ENCODE measurements at places on chromosomes 13 and 19. TPM values are rescaled to one million over a fixed set of nuclear protein-coding genes. Genes with fewer than 3 reads are reported as not detected.

DNA sequence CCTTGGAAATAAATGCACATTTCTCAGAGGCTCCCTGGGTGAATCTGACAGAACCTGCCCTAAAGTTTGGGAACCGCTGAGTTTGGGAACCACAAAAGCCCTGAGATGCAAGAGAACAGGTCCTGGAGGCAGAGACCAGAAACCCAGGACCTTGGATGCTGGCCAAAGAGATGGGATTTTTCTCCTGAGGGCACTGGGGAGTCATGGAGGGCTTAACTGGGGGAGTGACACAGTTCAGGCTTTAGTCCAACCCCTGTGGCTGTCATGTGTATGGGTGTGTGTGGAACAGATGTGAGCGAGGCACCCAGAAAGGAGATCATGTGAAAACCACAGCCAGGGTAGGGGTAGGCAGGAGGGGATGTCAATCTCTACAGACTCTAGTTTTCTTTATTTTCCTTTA lies 3.9 kb upstream of the NCCRP1 start:
- DNase-seq, result no peak

- no peak for DNase-seq
Measured at GRCh38 chr13:97573011-97573410, 139.0 kb downstream of the RAP2A start.

DNA sequence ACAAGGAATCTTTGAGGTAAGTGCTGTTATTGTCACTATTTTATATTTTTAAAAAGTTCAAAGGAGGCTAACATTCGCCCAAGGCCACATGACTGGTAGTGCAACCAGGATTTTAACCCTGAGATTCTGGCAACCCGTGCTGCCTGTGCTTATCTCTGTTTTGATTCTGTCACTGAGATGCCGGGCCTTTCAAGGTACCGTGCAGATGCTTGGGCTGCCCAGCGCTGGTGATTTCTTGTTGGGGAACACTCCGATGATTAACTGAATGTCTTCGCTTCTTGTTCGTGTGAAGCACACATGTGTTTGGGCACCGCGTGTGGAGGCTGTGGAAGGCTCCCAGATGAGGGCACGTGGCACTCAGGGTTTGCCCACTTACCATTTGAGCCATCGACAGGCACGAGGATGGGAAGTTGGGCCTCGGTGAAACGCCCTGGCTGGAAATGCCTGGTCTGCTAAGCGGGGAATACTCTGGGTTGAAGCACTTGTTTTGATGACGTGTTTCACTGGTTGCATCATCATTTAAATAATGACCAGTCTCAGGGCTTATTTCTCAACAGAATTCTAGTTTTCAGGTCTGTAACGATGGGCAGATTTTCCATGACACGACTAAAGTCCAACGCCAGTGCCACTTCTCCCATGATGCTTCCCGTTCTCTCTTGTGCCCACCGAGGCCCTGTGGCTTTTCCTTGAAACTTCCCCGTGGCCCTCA lies 392.7 kb downstream of the FGF9 start:
- no peak for DNase-seq

The EXOC3L2 gene
- total RNA-seq, result 0.44 TPM

DNA sequence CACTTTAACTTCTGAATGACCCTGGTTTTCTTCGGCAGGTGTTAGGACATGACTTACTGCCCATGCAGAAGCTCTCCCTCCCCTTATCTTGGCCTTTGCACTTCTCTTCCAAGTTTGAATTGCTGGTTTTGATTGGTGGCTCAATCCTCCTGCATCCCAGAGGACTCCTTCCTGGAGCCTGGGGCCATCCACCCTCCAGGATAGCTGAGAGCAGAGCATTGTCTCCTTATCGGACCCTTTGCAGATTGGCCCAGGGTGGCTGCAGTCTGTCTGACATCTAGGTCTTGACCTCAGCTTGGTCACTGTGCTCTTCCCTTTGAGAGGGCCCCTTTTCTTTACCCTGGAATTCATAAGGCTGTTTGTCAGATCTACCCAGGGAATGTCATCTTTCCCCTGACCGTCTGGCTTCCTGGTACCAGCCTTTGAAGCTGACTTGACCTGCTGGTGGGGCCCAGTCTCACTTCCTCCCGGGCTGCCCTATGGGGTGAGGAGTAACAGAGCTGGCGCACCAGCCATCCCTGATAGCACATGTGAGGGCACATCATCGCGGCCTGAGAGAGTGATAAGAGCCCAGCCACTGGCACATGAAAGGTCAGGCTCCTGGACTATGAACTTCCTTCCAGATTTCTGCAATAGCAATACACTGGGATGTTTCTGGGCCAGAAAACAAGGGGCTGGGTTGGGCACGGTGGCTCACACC lies 172.9 kb upstream of the UBL3 start:
- no peak for DNase-seq

DNA sequence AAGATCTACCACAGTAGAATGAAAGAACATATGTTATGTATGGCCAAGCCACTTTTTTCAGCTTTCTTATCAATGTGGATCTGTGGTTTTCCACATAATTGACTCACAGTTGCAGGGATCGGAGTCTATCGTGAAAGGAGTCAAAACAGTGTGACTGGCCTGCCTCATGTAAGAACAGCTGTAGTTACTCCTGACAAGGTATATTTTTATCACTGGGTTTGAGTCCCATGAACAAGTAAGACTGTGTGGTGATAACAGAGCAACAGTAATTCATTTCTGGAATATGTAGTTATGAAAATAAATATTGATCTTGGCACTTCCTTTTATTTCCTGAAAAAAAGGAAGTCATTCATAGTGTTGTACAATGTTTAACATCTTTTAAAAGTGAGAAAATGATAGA lies 416.6 kb downstream of the KLF12 start:
- DNase-seq, result peak; percentile 43

GRCh38 chr13:98471934-98472333 lies 105.0 kb downstream of the STK24 start:
- DNase-seq, result no peak

- DNase-seq, result no peak
Measured at GRCh38 chr13:71964491-71965100, 97.6 kb upstream of the DACH1 start.

DNA sequence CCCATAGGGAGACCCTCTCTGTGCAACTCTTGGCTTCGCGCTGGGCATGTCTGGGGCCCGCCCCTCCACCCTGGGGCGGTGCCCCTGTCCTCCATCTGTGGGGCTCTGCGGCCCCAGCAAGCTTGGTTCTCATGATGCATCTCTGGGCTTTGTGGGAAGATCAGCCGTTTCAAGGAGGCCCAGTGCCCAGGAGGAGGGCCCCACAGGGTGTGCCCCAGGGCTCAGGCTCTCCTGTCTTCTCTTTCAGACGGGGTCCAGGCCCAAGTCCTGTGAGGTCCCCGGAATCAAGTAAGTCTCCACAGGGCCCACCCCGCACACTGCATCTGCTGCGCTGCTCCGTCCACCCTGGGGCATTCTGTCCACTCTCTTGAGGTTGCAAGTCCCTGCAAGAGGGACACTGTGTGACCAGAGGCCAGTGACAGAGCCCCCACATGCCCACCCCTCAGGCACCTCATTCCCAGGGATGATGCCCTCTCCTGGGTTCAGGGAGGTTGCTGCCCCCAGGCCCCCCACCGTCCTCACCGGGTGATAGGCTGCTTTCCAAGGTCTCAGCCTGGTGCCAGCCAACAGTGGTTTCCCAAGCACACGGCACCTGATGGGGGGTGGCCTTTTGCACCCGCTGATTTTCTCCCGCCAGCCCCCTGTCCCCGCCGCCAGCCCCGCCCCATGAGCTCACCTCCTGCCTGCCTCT lies 31.7 kb downstream of the COMP start:
- no peak for DNase-seq

The VSIG10L gene
- total RNA-seq, result under 0.01 TPM

DNA sequence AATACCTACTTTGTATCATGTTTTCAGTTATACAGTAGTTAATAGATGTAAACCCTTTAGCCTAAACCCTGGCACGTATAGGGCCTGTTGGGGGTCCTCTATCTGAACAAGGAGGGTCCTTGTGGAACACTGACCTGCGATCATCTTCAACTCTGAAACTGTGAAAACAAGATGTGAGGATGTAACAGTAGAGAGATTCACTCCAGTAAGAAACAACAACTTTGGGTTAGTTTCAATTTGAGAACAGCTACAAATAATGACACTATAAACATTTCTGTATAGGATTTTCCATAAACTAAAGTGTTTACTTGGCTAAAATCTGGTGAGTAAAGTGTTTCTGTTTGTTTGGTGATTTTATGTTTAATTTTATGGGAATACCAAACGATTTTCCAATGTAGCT lies 2.1 kb downstream of the CLC start:
- no peak for DNase-seq

GRCh38 chr19:30873691-30874090 lies 475.5 kb downstream of the TSHZ3 start:
- DNase-seq, result no peak

The FBXO27 gene
- total RNA-seq, result 0.44 TPM

DNA sequence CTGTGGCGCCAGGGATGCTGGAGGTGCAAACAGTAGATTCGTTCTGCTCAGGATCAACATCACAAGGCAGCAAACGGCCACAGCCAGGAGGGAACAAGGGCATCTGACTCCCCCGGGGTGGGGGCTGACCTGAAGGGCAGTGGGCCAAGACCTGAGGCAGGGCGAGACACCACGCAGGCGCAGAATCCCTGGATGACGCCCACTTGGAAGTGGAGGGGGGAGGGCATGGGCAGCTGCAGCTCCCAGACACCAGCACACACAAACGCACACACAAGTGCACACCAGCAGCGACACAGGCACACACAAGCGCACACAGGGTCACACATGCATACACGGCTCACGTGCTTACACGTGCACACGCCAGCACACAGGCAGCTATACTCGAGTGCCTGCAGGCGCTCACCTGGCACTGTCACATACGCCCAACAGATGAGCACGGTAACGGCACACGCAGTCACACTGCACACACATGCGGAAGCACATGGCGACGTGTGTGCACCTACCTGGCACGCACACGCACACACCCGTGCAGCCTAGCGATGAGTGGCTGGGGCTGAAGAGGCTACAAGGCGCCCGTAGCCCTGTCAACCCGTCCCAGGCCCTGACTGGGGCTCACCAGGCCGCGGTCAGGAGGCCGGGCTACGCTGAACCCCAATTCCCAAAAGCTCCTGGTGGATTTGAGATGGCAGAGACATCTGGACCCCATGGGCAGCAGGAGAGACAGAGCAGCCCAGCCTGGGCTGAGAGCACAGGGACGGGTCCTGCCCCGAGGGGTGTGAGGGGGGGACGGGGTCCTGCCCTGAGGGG lies 5.5 kb downstream of the C2CD4C start:
- DNase-seq, result no peak

- peak; percentile 93 for DNase-seq
Measured at GRCh38 chr13:40130871-40131636, 475.6 kb downstream of the COG6 start.

The TGFBR3L gene
- total RNA-seq, result not detected

The C2CD4C gene
- total RNA-seq, result 2.0 TPM

The ARHGAP35 gene
- 16.5 TPM for total RNA-seq

- DNase-seq, result no peak
Measured at GRCh38 chr13:28471421-28471820, 23.5 kb downstream of the FLT1 start.
